ENCODE measurements at places on chromosomes 6 and 20. TPM values are rescaled to one million over a fixed set of nuclear protein-coding genes. Genes with fewer than 3 reads are reported as not detected.

The PRICKLE4 gene
- not detected for total RNA-seq

The NR2E1 gene
- not detected for total RNA-seq

GRCh38 chr6:80605165-80605989, 498.9 kb downstream of the BCKDHB start:
- no peak for DNase-seq
- H3K4me1 ChIP-seq: no peaks in the 10 kb centered on the region
- H3K36me3 ChIP-seq: no peaks in the 10 kb centered on the region
- peaks cover 8% of the 10 kb centered on the region for H3K27me3 ChIP-seq

DNA sequence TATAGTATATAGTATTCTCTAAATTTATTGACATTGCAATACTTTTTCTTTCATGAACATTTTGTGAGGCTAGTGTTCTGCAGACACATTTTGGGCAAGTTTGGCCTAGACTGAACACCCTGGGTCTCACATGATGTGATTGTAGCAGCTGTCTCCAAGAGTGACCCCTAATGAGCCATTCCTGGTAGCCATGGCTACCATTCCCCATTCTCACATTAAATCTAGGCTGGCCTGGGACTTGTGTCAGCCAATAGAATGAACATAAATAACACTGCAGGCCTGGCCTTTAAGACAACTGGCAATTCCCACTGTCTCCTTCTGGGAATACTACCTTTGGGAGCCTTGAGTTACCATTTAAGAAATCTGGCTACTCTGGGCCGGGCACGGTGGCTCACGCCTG, 38.0 kb upstream of the TASP1 start:
- H3K27me3 ChIP-seq: peaks cover 8% of the 10 kb centered on the region
- H3K36me3 ChIP-seq: no peaks in the 10 kb centered on the region
- H3K27ac ChIP-seq: no peak overlapping the region
- H3K4me3 ChIP-seq: no peak overlapping the region
- H3K4me1 ChIP-seq: no peaks in the 10 kb centered on the region

DNA sequence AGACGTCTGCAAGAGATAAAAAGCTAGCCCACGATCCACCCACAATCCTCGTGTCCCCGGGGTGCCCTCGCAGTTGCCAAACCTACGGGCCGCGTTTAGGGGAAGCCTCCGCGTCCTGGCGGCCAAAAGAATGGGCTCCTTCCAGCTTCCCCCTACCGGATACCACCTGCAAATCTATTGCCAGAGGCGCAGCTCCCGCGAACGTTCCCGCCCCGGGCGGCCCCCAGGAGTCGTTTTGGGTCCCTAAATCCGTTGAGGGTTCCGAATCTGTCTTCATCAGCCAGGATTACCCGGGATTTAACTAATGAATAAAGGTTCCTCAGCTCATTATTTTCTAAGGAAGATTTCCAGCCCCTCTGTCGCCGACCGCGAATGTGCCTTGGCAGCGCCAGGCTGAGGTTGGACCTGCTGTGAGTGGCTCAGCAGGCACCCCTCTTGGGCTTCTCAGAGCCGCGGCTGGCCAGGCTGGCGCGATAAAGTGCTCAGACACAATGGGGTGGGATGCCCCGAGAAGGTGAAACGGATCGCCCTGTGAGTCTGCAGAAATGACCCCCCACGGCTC, 2.8 kb upstream of the VSX1 start:
- H3K4me3 ChIP-seq: no peak overlapping the region
- H3K27ac ChIP-seq: no peak overlapping the region
- H3K27me3 ChIP-seq: peaks cover 63% of the 10 kb centered on the region
- no peaks in the 10 kb centered on the region for H3K36me3 ChIP-seq

DNA sequence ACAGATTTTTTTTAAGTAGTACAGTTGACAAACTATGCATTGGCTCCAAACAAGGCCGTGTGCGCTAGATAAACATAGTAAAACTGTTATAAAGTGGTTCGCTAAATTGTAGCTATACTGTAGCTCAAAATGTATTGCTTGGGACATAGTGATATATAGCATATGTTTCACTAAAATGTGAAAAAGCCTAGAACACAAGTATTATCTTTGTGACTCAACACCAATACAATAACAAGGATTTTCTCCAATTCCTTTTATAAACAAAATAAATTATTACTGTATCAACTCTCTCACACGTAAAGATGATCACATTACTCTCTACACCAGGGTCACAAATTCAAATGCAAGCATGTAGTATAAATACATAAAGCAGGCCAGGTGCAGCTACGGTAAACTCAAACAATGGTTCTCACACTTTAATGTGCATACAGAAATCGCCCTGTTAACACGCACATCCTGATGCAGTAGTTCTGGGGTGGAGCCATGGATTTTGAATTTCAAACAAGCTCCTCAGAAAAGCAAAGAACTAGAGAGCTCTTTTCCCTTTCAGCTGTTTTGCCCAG, 214.6 kb downstream of the GMDS start:
- H3K36me3 ChIP-seq: peaks cover 2% of the 10 kb centered on the region
- no peaks in the 10 kb centered on the region for H3K27me3 ChIP-seq
- no peak overlapping the region for H3K27ac ChIP-seq
- DNase-seq: no peak

- no peaks in the 10 kb centered on the region for H3K36me3 ChIP-seq
- H3K27ac ChIP-seq: no peak overlapping the region
- H3K27me3 ChIP-seq: no peaks in the 10 kb centered on the region
- no peak for DNase-seq
Observed at GRCh38 chr20:12723811-12724210, 285.0 kb upstream of the SPTLC3 start.

DNA sequence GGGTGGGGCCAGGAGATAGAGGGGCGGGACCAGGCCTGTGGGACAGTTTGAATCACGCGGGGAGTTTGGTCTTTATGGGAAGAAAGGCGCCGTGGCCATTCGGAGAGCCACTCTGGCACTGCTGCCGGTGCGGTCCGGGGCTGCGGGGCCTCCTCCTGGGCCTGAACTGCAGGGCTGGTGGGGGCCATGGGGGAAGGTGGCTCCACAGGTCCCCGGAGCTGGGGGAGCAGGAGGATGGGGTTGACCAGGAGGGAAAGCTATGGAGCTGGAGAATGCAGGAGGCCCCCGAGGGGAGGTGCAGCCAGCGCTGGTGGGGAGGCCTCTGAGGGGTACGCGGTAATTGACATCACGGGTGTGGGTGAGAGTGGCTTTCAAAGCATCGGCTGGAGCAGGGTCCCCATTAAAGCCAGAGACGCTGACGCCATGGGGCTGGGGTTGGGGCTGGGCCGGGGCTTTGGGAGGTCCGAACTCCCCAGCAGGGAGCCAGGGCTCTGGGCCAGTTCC, 1.8 kb upstream of the BHLHE23 start:
- H3K36me3 ChIP-seq: peaks cover 2% of the 10 kb centered on the region
- H3K27ac ChIP-seq: no peak overlapping the region
- peaks cover 67% of the 10 kb centered on the region for H3K27me3 ChIP-seq
- H3K4me1 ChIP-seq: peaks cover 14% of the 10 kb centered on the region
